ENCODE measurements at places on chromosomes 2 and 18.

- no peak for DNase-seq
Observed at GRCh38 chr18:55552526-55553189, 35.3 kb downstream of the TCF4 start.

DNA sequence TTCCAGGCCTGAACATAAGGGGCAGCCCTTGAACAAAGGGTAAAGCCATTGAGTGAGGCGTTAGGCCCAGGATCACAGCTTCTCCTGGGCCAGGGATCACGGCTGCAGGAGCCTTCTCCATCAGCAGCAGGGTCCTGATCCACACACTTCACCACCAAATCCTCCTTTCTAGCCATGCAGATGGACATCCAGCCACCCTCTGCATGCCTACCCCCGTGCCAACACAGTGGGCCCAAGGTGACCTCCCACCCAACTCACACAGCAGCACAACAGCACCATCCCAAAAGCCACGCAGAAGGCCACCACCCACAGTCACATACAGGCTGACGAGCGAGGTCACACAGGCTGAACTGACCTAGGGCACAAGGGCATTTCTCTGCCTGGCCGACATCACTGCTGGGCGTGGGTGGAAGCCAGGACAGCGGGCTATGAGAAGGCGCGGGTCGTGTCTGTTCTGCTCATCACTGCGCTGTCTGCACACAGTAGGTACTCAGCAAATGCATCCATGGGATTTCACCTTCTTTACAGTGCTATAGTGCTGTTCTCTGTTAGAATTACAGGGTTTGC is 31.2 kb downstream of the TFCP2L1 start:
- DNase-seq: no peak

DNA sequence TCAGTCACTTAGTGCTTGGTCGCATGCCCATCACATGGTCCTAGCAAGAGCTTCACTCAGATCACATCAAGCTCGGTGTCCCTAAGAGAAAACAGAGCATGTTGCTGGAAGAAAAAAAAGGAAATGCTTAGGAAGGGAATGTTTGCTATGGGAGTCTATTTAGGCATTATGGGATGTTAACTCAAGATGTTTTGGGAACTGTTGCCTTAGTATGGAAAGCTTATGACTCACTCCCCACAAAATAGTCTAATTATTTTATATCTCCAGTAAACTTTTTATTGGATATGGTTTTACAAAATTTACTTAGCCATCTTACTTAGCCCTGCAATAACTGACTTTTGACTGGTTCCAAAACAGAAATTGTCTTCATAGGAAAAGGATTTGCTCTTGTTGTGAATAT is 439.5 kb upstream of the ZEB2 start:
- DNase-seq: no peak

DNA sequence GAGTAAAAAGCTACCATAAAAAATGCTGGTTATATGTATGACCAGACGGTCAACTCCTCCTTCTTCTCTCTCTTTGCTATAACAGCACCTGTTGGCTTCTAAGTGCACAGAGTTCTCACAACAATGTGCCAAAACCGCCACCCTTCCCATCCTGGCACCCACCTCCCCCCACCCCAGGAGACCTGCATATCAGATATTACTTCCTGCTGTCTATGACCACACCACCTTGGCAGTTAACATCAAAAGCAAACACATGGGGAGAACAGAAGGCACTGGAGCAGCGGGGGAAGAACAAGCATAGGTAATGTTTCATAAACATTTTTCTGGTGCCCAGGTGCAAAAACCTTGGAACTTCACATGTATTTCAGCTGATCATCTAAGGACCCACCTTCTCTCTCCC is 15.5 kb downstream of the SPRED2 start:
- DNase-seq: no peak

DNA sequence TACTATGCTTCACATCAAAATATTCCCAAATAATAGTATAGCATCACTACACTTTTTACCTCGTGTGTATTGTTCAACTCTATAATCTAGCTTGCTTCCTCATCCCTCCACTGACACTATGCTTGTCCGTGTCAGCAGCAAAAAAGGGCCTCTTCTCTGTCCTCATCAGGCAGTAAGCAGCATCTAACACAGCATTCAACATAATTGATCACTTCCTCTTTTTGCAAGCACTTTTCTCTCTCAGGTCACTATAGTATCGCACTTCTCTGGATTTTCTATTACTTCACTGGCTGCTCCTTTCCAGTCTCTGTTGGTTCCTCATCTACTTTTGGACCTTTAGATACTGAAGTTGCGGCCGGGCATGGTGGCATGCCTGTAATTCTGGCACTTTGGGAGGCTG is 64.9 kb upstream of the ZSWIM2 start:
- DNase-seq: no peak

GRCh38 chr18:54250846-54251261 is 18.5 kb upstream of the POLI start:
- no peak for DNase-seq

DNA sequence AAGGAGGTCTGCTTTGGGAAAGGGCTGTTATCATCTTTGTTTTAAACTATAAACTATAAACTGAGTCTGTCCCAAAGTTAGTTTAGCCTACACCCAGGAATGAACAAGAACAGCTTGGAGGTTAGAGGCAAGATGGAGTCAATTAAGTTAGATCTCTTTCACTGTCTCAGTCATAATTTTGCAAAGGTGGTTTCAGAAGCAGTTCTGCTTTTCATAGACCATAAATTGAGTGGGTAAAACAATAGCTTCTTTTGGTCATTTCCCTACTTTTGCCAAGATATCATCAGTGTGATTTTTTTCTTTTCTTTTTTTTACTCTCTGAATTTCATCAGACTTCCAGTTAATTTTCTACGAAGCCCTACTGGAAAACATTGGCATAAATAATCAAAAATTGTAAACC is 117.0 kb downstream of the AP1S3 start:
- DNase-seq: no peak

- DNase-seq: no peak
Observed at GRCh38 chr2:133390156-133390555, 178.1 kb downstream of the NCKAP5 start.

DNA sequence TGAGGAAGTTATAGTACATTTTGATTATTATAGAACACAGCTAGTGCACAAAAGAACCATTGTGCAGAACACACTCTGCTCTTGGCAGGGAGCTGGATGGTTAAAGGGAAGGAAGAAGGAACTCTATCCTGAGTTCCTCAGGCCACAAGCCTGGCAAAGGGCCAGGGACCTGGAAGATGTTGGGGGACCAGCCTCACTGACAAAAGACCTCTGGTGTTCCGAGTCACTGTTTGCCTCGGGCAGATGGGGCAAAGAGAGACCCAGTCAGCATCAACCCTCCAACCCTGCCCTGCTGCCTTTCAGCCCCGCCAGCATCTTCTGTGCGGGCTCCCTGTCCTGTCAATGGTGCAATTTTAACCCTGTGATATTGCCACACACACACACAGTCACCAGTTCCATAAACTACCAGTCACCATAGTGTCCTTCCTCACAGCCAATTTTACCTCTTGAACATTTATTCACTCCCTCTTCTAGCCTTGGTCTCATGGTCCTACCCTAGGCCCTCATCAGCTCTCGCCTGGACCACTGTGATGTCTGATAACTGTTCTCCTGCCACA is 21.9 kb downstream of the NEMP2 start:
- no peak for DNase-seq

GRCh38 chr2:169983506-169983905 is 156.3 kb downstream of the UBR3 start:
- DNase-seq: no peak

GRCh38 chr2:234488913-234489451 is 7.9 kb downstream of the ARL4C start:
- DNase-seq: no peak

DNA sequence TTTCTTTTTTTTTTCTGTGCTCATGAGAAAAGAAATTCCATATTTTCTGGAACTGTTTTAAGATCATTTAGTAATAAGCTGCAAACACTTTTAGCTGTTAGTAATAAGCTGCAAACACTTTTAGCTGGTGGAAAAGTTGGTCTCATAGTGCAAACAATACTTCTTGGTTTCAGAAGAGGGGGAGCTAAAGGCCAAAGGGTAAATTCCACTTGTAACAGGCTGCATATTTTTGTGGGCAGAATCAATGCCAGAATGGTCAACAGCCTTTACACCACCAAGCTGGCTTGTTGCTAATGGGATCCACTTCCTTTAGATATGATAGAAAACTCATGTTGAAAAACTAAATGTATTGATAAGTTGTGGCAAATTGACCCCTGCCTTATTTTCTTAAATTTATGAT is 356.8 kb downstream of the NR4A2 start:
- no peak for DNase-seq

- no peak for DNase-seq
Observed at GRCh38 chr2:150060341-150060740, 427.1 kb downstream of the RND3 start.

- DNase-seq: no peak
Observed at GRCh38 chr18:7572822-7573221, 5.7 kb downstream of the PTPRM start.

GRCh38 chr2:10410001-10410822 is 37.9 kb downstream of the ODC1 start:
- no peak for DNase-seq

GRCh38 chr18:29892960-29893558 is 1149.5 kb downstream of the DSC3 start:
- no peak for DNase-seq

DNA sequence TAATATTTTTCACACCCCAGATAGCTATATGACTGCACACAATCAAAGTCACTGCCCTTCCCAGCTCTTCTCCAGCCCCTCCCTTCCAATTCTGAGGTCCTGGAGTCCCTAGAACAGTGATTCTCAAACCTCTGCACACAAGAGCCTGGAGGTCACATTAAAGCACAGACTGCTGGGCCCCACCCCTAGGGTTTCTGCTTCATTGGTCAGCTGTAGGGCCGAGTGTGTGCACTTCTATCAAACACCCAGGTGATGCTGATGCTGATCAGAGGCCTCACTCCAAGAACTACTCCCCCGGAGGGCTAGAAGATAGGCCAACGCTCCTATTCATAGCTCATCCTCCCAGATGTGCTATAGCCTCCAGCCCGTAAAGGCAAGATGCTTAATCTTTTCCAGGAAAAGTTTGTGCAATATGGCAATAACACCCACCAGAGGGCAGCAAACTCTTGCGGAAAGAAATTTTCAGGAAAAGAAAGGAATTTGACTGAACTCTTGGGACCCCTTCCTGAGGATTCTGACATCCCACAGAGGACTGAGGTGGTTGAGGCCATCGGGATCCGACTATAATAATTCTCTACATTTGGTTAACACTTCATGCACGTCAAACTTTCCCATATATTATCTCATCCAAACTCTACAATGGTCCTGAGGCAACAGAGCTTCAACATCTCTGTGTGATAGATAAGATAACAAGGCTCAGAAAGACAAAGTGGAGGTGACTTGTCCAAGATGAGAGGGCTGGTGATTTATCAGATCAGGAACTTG is 194.2 kb upstream of the PKDCC start:
- DNase-seq: no peak

GRCh38 chr2:141311430-141311829 is 819.4 kb downstream of the LRP1B start:
- no peak for DNase-seq

DNA sequence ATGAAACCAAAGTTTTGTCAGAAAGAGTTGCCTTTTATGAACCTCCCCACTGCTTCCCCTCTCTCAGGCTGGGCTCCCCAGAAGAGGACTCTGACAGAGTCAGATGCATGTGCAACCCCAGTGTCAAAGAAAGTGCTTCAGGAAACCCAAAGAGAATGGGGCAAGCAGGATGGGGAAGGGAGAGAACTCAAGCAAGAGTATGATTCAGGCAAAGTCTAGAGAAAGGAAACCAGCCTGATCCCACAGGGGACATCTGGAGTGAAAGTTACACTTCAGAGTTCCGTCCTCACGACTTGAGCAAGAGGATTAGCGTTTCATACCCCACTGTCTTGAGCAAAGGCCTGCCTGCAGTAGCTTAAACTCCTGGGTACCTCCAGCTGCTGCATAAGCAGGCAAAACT is 51.8 kb upstream of the EPC2 start:
- no peak for DNase-seq

- no peak for DNase-seq
Observed at GRCh38 chr2:37669446-37669845, 2.0 kb downstream of the CDC42EP3 start.
